ENCODE measurements at places on chromosomes 13 and 19.

DNA sequence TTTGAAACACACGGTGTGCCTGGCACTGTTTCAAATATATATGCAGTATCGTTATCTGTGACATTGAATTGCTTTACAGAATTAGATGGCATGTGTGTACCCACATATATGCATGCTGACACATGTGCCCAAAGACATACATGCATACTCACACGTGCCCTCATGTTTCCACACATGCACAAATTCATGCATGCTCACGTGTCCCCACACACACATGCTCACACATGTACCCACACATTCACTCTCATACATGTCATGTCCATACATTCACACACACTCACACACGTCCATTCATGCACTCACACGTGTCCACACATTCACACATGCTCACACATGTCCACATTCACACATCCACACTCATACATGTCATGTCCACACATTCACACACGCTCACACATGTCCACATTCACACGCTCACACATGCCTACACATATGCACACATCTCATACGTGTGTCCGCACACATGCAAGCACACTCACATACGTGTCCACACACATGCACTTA, 17.9 kb upstream of the C13orf46 start:
- DNase-seq: no peak

- no peak for DNase-seq
Observed at GRCh38 chr19:42422901-42423461, 4.2 kb downstream of the LIPE start.

- no peak for DNase-seq
Observed at GRCh38 chr13:43424412-43424811, 362.4 kb downstream of the ENOX1 start.

DNA sequence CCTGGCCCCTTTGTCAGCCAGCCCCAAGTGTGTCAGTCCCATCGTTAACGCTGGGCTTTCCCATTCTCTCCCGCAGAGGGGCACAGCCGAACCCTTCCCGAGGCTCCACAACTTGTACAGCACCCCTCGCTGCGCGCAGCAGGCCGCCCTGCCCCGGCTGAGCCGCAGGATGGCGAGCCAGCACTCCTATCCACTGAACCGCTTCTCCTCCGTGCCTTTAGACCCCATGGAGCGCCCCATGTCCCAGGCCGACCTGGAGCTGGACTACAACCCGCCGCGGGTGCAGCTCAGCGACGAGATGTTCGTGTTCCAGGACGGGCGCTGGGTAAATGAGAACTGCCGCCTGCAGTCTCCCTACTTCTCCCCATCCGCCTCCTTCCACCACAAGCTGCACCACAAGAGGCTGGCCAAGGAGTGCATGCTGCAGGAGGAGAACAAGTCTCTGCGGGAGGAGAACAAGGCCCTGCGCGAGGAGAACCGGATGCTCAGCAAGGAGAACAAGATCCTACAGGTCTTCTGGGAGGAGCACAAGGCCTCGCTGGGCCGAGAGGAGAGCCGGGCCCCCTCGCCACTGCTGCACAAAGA, 11.1 kb downstream of the CBY2 start:
- DNase-seq: no peak

DNA sequence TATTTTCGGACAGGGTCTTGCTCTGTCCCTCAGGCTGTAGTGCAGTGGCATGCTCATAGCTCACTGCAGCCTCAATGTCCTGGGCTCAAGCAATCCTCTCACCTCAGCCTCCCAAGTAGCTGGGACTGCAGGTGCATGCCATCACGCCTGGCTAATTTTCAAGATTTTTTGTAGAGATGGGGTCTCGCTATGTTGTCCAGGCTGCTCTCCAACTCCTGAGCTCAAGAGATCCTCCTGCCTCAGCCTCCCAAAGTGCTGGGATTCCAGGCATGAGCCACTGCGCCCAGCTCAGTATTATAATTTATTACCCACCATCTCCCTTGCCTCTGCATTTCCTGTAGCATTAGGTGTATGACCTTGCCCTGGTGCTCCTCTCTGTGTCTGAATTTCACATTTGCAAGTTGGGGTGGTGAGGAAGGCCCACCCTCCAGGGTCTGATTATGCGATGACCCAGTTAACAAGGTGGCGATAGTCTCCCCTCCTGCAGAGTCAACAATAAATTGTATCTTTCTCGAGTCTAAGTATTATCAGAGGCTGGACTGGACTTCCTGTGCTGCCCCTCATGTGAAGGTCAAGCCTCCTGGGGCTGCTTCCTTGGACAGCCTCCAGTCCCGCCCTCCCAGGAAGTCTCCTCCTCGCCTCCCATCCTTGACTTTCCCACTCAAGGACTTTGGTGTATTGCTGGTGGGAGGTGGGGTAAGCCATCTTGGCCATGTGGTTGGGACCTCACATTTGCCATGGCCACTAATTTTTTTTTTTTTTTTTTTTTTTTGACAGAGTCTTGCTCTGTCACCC, 1.5 kb upstream of the TUBB4A start:
- DNase-seq: no peak
